ENCODE measurements at places on chromosomes 11 and 22.

- DNase-seq, result no peak
These were observed 368.3 kb downstream of the SOX6 start for GRCh38 chr11:15988016-15988550.

- peak; percentile 25 for DNase-seq
These were observed 1.4 kb upstream of the NXF1 start for GRCh38 chr11:62806611-62807121.

GRCh38 chr11:65424205-65425104 is 1.9 kb downstream of the NEAT1 start:
- DNase-seq, result peak; percentile 63

DNA sequence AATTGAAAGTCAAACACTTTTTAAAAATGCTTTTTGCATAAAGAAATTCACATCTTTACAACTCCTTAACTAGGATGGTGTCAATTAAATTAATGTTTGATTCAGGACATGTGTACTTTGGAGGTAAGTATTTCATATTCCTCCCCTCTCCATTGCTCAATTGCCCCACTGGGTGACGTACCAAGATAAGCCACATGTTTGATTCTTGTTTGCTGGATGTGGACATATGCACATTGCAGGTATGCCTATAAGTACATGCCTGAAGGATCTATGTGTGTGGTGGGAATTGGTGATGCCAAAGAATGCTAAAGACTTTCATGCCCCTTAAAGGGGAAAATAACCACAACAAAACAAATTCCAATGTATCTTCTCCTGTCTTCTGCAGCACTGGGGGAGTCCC is 5.8 kb downstream of the CD44 start:
- DNase-seq, result peak; percentile 58

DNA sequence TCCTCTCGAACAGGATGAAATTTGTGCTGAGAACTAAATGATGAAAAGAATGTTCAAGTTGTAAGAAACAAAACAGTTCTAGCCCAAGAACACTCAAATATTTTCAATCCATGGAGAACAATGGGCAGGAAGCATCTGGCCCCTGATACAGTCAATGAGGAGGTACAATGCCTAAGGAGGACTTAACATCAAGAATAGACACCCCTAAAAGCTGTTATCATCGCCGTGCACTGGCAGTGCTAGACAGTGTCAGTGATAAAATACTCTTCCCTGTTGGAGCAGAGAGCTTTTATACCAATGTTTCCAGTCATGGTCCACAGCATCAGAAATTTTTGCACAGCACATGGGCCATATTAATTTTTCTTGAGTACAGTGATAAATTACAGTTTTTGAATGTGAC is 20.2 kb upstream of the VSTM5 start:
- DNase-seq, result no peak

- DNase-seq, result no peak
These were observed 605.8 kb downstream of the TBC1D22A start for GRCh38 chr22:47367993-47368945.
